Forelimb muscle (tissue), 1 donor: ENCODE measurements at places on chromosomes 6 and 20.
A peak's percentile ranks its signal among the peaks of the same experiment; 100 is the strongest.

- no peak for DNase-seq
Observed at GRCh38 chr6:154638369-154638768, 94.8 kb upstream of the SCAF8 start.

DNA sequence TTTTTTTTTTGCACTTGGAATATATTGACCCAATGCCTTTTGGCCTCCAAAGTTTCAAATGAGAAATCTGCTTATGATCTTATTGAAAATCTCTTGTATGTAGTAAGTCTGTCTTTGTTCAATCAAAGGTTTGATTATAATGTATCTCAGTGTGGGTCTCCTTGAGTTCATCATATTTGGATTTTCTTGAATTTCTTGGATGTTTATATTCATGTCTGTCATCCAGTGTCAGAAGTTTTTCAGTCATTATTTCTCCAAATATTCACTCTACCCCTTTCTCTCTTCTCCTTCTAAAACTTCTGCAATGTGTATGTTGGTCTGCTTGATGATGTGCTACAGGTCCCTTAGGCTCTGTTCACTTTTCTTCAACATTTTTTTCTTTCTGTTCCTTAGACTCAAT lies 95.9 kb upstream of the PTPRK start:
- DNase-seq: no peak

- DNase-seq: no peak
Observed at GRCh38 chr6:149472241-149472640, 12.6 kb downstream of the ZC3H12D start.

GRCh38 chr6:43105538-43106222 lies 29.6 kb downstream of the PTK7 start:
- no peak for DNase-seq

DNA sequence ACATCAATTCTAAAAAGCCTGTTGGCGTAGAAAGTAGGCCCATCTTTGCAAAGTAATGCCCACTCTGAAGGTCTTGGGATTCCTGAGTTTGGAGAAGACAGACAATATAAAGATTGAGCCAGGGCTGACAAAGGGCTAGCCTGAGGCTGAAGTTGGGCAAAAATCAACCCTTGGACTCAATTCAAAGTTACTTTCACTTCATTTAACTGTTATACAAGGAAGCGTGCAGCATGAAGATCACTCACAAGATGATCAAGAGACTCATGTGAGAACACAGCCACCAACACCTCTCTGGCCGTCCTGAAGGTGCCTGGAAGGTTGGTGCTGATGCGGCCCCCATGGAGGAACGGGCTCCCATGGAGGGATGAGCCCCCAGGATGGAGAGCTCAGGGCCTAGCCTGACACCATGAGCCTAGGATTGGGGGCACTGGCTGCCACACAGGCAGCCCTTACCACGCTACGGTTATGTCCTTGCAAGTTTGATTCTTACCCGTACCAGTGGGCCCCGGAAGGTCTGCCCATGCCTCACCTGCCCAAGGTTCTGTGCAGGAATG lies 26.6 kb downstream of the FOXC1 start:
- no peak for DNase-seq

GRCh38 chr20:56409521-56409920 lies 2.5 kb upstream of the CASS4 start:
- DNase-seq: no peak

DNA sequence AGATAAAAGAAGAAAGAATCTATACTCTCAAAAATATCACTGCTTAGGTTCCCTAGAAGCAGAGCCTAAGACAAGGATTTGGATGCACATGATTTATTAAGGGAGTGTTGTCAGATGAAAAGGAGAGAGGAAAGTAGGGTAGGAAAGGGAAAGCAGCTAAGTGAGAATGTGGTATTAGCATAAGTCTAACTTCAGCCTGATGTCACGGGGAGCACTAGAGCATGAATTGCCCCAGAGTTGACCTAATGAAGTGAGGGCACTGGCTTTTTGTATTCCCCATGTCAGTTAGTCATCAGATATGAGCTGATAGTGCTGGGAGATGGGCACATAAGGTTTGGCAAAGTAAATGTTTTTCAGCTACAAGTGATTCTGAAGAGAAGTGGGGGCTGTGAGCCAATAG lies 129.0 kb upstream of the THEMIS start:
- DNase-seq: no peak

GRCh38 chr6:84026721-84027164 lies 6.8 kb upstream of the MRAP2 start:
- no peak for DNase-seq

GRCh38 chr20:10177326-10177725 lies 41.3 kb upstream of the SNAP25 start:
- DNase-seq: no peak

DNA sequence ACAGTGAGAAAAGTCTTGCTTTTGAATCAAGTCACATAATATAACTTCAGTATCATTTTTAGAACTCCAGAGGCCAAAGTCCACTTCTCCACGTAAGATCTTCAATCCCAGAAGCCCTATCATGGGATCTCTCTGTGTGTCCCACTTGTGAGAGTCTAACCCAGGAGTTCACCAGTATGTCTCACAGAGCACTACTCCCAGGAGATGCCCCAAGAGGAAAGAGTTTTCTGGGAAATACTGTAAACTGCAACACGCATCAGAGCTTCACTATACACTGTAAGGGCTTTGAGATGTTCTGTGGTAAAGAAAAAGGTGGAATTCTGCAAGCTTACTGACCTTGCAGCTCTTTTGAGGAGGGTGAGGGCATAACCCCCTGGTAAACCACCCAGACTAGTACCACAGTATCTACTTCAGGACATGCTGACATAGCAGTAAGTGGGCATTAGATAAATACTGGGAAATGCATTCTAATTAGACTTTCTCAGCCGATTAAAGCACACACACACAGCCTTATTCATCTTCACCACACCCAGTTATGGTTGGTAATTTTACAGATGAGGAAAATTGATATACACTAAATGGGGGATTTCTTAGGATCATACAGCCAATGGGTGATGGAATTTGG lies 12.3 kb downstream of the DCBLD1 start:
- DNase-seq: no peak

GRCh38 chr6:1208876-1209275 lies 103.0 kb upstream of the FOXQ1 start:
- no peak for DNase-seq

- DNase-seq: no peak
Observed at GRCh38 chr6:121764493-121764892, 329.0 kb downstream of the GJA1 start.

DNA sequence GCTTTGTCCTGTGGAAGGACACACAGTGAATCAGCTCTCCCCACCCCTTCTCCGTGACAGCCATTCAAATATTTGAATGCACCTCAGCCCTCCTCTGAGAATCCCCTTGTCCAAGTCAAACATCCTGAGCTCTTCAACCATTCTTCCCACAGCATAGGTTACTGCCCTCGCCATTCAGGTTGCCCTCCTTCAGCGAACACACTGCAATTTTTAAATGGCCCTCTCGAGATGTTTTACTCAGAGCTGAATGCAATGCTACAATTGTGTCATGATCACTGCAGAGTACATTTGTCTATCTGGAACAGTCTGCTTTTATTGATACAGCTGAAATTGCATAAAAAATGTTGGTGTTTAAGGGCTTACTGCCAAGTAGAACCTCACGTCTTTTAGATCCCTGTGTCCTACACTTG lies 48.9 kb downstream of the SLC2A12 start:
- no peak for DNase-seq

DNA sequence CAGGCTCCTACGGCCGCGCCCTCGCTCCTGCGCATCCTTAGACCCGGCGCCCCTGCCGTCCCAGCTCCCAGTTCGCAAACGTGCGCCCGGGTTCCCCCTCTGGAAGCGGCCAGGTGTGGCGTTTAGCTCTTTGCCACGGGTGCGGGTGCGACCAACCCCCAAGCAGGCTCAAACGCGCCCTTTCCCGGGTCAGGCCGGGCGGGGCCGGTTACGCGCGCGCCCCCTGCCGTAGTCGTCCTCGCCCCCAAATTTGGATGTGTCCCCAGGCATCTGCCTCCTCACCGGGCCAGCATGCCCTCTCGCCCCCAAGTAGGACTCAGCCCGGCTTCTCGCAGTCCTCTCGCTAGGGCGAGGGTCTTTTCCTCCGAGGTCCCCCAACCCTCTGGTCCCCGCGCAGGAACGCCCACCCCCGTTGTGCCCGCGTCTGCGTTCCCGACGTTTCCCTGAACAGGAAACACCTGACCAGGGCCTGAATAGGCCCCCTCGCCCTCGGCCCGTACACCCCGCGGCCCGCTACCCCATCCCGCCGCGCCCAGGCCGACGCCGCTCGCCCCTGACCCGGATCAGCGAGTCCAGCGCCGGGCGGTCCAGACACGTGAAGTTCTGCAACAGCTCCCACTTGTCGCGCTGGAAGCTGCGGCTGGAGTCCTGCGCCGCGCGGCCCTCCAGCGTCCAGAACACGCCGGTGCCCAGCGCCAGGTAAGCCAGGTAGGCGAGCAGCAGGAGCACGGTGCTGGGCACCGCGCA lies 520 bp downstream of the KCNK17 start:
- DNase-seq: no peak

DNA sequence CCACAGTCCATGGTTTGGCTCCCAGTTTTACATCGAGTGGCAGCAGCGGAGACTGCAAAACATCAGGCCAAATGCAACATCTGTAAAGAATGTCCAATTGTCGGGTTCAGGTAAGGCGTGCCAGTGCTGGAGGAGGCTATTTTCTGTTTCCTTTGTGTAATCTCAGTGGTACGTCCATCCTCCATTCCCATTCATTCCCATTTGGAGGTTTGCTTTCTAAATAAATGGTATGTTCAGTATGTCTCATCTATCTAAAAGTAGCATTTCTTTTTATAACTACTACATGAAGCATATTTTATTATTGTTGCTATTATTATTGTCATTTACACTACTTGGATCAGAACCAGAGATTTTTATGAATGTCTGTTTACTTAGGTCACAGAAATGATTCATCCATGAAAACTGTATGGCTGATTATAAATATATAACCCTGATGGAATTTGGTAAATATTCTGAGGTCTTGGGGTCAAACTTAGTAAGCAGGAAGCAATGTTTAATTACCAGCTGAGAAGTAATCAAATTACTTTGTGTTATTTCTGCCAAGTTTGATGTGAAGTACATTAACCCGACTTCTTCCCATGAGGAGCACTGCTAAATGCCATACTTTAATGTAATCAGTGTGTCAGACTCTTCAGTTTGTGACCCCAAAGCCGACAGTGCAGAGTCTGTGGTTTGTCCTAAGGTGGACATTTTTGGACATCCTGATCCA lies 512.9 kb downstream of the UTRN start:
- DNase-seq: no peak

DNA sequence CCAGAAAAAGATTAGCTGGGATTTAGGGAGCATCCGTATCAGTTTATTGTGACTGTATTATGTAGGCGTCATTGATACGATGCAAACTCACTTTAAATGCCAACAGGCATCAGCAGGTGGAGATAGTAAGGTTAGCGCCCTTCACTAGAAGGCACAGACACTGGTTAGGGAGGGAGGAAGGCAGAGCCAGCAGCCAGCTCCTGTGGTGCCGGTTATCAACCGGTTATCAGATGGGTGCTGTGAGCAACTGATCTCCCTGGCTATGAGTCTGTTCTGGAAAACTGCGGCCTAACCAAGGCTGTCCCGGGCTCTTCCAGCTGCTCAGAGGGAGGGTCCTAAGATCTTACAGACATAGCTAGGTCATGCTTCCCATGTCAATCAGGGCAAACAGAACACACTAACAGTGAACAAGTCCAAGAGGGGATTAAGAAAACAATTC lies 47.5 kb upstream of the CD93 start:
- DNase-seq: no peak

DNA sequence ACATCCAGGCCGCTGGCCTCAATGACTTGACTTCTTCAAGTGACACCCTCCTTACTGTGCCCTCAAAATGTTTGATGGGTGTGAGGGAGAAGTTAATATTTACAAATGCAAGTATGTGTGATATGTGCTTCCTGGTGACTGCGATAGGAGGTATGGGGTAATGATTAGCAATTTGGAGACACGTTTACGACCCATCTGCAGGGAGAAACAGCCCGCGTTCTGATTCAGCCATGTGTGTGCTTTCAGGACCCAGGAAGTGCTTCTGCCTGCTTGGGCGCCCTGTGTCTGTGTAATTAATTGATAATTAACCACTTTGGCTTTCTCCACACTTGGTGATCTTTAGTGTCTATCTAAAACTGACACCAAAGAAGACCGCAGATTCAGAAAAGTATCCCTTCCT lies 25.0 kb downstream of the SIRPA start:
- no peak for DNase-seq

DNA sequence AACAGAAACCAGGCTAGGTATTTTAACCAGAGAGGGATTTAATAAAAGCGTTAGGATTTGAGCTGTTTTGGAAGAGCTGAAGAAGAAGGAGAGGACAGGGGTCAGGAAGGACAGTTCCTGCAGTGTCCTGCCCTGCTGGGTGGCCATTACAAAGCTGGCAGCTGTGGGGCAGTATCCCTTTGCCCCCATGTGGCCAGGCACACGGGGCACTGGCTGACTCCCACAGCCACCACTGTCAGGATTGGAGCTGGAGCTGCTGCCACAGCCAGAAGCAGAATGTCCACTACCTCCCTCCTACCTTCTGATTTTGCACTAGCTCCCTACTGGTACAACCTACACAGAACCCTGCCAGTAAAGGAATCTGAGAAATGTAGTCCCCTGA lies 46.5 kb downstream of the SLC22A3 start:
- no peak for DNase-seq

DNA sequence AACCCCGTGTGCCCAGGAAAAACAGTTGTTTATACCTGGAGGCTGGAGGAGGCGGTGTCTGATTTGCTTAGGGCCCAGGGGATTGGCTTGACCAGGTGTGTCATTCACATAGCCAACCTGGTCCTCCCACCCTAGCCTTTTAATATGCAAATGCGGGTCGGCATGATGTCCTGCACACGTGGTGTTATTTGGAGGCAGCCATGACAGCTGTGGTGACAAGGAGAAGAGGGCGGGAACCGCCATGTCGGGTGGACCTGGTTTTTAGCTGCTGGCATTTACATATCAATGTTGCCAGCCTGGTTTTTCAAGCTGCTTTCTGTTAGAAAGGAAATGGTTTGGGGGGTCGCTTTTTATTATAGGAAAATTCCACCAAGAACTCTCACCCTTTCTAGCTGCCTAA lies 291.4 kb upstream of the QKI start:
- DNase-seq: no peak

DNA sequence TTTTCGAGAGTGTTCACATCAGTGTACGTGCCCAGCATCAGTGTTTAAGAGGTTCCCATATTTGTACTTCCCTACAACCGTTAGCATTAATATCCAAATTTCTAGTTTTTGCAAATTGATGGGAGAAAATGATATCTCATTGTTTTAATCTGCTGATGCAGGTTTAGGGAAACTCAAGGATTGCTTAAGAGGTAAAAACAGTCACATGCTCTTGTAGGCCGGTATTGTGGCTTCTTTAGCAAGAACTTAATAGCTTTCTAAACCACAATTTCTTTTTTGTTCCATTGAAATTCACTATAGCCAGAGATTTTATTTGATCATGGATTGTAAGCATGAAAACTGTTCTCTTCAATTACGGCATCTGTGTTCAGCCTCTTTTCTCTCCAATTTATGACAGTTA lies 29.5 kb downstream of the BEND6 start:
- no peak for DNase-seq

- DNase-seq: no peak
Observed at GRCh38 chr6:34315780-34316179, 67.0 kb upstream of the SMIM29 start.

- no peak for DNase-seq
Observed at GRCh38 chr6:33961691-33962090, 157.9 kb upstream of the MLN start.

- no peak for DNase-seq
Observed at GRCh38 chr6:167293590-167294091, 2.5 kb downstream of the UNC93A start.

GRCh38 chr6:165308926-165309731 lies at the start of gene C6orf118:
Gene C6orf118, minus strand, starts transcription at chr6:165309605. Its CDS starts 19 bp downstream, at chr6:165309586.
- peak; percentile 86 for DNase-seq

GRCh38 chr20:35952480-35953386 lies 1.6 kb downstream of the SCAND1 start:
- DNase-seq: no peak
